Forelimb muscle (tissue), 1 donor: ENCODE measurements at places on chromosomes 2 and 18. TPM values are rescaled to one million over a fixed set of nuclear protein-coding genes. Genes with fewer than 3 reads are reported as not detected.

DNA sequence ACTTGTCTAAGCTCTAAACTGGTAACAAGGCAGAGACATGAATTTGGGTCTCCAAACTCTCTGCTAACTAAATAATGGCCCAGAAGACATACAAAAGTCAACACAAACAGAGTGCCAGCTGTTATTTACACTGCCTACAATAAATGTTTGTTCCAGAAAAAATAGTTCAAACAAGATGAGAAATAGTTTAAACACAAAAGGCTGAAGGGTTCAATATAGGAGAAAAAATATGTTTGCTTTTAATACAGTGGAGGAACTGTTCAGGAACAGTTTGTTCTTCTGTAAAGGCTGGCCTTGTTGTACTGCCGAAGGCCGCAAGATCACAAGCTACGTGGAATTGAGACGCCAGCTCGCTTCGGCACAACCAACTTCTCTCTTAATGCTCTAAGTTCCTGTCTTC is 74.6 kb downstream of the AFF3 start:
- no peak for DNase-seq

GRCh38 chr2:190435031-190435670 is 27.0 kb downstream of the MFSD6 start:
- DNase-seq = no peak

- no peak for DNase-seq
Observed at GRCh38 chr2:42503291-42503690, 9.5 kb upstream of the KCNG3 start.

CACNB4 gene
- polyA plus RNA-seq = 3.9 TPM

MBP gene
- polyA plus RNA-seq = 12.9 TPM

MC2R gene
- 0.09 TPM for polyA plus RNA-seq

STK39 gene
- 17.1 TPM for polyA plus RNA-seq

GRCh38 chr2:2524348-2524941 is 193.4 kb upstream of the MYT1L start:
- DNase-seq = no peak

DIS3L2 gene
- 21.1 TPM for polyA plus RNA-seq

DNA sequence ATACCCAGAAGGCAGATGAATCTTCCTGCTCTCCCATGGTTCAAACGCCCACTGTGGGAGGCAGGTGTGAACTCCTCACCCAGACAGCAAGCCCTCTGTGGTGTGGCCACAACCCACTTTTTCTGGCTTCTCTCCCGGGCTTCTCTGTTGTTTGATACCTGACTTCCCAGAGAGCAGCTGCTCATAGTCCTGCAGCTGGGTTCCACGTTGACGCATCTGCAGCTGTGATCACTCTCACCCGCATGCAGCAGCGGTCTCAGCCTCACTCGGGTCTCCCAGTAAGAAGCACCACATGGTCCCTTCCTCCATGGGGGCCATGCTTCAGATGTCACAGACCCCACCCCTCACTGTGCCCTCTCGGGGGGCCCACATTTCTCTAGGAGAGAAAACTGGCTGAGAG is 3.5 kb downstream of the ASPRV1 start:
- DNase-seq = no peak

DNA sequence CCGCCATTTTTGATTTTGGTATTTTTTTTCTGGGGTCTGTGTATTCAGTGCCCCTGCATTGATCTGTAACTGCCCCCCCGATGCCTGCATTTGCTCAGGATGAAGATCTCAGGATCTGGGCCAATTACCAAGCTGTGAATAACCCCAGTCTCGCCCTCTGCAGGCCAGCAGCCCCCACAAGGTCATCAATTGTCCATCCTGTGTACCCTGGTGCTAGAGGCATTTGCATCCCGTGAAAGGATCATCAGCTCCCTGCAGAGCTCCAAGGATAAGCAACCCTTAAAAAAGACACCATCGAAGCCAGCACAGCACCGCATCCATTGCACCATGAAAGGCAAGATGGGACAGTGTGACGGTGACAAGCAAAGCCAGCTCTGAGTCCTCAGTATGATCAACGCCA is 154.1 kb upstream of the KLHL29 start:
- DNase-seq = no peak

DNA sequence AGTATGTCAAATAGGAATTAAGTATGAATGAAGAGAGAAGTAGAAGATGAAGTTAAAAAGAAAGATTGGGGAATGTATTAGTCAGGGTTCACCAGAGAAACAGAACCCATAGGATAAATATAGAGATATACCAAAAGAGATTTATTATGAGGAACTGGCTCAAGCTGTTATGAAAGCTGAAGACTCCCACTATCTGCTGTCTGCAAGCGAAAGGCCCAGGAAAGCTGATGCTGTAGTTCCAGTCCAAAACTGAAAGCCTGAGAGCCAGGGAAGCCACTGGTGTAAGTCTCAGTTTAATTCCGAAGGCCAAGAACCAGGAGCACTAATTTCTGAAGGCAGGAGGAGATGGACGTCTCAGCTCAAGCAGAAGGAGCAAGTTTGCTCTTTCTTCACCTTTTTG is 200.9 kb upstream of the FN1 start:
- no peak for DNase-seq

GRCh38 chr2:196195302-196195701 is 23.9 kb upstream of the STK17B start:
- no peak for DNase-seq

AOX1 gene
- polyA plus RNA-seq = 0.67 TPM

- DNase-seq = no peak
Observed at GRCh38 chr2:66544258-66544657, 109.3 kb downstream of the MEIS1 start.

DNA sequence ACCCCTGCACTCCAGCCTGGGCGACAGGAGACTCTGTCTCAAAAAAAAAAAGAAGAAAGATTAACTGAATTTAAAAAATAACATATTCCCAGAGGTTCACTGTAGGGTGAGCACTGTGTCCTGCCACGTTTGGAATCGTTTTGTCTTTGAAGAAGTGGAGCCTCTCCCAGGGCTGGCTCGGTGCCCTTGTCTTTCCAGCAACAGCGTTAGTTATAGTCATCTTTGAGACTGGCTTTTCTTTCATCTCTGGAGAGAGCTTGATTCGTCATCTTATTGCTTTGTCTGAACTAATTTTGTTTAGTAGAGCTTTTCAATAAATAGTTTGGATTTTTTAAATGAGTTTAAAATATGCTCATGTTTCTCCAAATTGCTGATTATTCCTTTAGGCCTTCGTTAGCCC is 50.5 kb downstream of the IMPA2 start:
- DNase-seq = peak; percentile 13

- no peak for DNase-seq
Observed at GRCh38 chr18:36297417-36298125, at the start of gene FHOD3. Gene FHOD3 (plus strand): TSS chr18:36297713. CDS start chr18:36297836, 123 bp downstream.

DNA sequence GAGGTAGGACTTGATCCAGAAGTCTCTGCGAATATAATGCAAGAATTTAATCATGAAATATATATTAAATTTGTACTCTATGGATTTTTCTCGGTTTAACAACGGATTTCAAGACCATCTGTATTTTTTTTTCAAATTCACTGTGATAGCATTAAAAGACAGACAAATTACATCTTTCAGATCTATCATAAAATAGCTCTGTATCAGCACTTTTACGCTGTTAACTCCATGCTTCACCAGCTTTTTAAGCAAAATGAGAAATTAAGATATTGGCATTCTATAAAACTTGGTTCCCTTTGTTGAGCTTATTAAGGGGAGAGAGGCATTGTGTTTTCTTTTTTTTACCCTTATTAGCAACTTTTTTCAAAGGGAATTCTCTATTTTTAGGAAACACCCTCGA is 1377.6 kb upstream of the NXPH2 start:
- no peak for DNase-seq

DNA sequence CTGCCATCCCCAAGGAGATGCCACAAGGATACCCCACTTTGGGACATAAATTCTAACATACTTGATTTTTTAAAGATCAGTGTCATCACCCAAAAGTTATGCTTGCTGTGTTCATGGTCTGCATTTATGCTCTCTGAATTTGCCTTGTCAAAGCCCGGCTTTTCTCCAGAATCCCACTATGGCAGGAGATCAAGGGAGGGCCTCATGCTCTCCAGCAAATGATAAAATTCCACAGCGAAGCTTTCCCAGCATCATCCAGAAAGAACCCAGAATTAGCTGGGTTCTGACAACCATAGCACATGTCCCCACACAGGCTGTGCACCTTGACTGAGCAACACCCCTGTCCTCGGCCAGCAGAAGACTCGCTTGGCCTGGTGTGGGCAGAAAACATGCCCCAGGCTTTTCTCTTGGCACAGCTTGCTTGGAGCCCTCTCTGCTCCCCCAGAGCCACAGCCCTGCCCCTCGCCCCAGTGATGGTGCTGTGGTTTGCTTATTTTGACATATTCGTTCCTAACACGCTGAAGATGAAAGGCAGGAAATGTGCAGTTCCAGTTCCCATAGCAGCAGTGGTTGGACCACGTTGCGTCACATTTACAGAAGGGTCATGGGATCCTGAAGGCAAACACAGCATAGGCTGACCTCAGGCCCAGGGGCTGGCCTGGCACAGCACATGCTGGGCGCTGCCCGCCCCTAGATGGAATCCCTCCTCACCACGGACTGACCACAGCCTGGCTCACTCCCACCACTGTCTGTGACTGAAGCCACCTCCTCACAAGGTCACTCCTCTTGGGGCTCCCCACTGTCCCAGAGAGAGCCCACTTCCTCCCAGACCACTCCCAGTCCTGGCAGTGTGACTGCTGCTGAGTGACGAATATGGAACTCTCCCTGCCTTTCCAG is 14.1 kb upstream of the CHRNA1 start:
- no peak for DNase-seq

DNA sequence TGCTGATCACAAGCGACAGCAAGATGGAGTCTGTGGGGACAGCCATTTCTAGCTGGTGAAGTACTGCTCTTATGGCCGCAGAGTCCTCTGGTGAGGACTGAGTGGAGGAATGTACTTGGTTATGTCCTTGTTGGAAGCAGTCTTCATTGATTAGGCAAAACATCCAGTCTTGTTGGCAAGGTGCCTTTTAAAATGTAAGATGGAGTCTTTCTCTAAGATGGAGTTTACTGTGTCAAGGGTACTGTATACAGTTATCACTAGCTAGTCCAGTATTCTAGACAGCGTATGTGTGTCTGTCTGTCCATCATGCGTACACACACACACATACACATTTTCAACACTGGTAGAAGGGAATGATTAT is 74.8 kb downstream of the NPAS2 start:
- DNase-seq = no peak

- DNase-seq = no peak
Observed at GRCh38 chr2:24825883-24826772, 32.9 kb downstream of the CENPO start.

DNA sequence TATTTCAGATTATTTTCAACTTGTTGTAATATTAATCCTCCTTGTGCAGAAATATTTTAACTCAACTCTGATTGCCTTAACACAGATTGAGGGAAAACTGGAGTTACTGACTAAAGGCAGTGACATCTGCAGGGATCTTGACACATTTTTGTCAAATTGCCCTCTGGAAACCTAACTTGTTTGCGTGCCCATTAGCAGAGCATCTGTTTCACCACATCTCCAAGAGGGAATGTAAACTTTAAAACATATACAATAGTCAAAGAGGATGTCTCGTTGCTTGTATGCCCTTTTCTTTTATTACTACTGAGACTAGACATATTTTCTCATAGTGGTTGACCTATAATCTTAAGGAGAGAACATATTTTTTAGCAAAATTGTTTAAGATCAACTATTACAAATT is 14.2 kb downstream of the INPP1 start:
- DNase-seq = no peak

DNA sequence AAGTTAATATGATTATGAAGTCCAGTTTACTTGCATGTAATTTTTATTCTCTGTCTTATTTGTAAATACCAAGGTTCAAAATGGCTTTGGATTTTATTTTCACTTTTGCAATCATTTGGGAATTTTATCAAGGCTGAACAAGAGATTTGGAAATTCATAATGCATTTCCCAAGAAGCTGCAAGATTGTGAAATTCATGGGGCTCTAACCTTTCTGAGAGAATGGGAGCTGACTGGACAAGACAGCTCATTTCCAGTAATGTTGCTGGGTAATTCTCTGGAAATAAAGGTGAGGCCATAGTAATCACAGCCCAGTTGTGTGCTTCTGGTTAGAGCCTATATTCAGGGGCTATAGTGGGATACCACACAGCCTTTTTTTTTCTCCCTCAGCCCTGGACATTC is 21.5 kb upstream of the NABP1 start:
- no peak for DNase-seq

GRCh38 chr2:43347746-43348145 is 121.3 kb upstream of the ZFP36L2 start:
- DNase-seq = no peak

DNA sequence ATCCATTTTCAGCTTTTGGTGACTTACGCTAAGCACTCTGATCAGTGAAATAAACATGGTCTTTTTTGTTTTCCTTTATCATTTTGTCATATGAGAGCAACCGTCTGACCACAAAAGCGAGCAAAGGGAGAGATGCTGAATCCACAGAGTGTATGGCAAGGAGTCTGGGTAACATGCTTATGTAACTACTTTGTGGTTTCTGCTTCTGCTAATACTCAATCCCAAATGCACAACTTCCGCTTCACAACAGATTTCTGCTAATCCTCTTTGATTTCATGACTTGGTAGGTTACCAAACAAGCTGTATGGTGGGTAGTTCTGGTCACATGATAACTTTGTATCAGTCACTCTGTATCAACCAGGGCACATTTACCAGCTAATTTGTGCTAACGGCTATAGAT is 908.4 kb upstream of the CRIM1 start:
- peak; percentile 1 for DNase-seq

- DNase-seq = no peak
Observed at GRCh38 chr2:218781691-218782527, at the start of gene CYP27A1. Gene CYP27A1 (plus strand): TSS chr2:218782147. CDS start chr2:218782183, 36 bp downstream.

DNA sequence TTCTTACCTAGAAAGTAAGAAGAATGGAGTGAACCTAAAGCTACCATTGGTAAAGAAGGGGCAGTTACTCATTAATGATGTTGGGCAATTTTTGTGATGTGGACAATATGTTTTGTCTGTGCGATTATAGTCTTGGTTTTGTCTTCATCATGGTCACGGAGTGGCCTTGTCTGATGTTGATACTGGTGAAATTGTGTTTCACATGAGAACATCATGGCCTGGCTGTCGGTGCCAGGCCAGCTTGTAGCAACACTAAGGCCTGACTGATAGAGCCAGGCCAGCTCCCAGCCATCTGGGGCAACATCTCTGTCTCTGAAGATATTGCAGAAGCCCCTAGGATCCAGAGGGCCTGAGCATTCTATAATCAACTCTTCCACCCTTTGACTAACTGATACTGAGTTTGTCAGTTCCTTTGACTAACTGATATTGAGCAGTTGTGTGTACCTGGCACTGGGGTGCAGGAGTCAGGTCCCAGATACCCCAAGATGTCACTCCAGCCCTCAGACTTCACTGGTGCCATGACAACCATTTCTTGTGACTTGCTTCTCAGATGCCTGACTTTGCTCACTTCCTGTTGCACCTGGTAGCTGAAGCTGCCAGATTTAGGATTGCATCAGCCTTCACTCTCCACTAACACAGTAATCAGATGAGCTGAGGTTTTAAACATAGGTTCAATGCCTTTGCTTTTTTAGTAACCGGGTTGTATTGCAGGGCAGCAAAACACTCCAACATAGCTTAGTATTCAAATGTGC is 62.5 kb downstream of the RPIA start:
- no peak for DNase-seq

- no peak for DNase-seq
Observed at GRCh38 chr2:143843686-143844085, 676.2 kb downstream of the ZEB2 start.

- no peak for DNase-seq
Observed at GRCh38 chr2:179277429-179278196, 13.0 kb upstream of the SESTD1 start.

HOXD4 gene
- 8.9 TPM for polyA plus RNA-seq

GRCh38 chr2:58155160-58155778 is 85.9 kb downstream of the FANCL start:
- DNase-seq = no peak

KCNK3 gene
- 1.6 TPM for polyA plus RNA-seq
